ENCODE measurements at places on chromosomes 3 and 15. TPM values are rescaled to one million over a fixed set of nuclear protein-coding genes. Genes with fewer than 3 reads are reported as not detected.

Gene LTK
- polyA plus RNA-seq, result 0.31 TPM

Gene FAM174B
- 7.3 TPM for polyA plus RNA-seq

Gene COL6A5
- 0.15 TPM for polyA plus RNA-seq

Gene PATL2
- 0.84 TPM for polyA plus RNA-seq

Gene RBPMS2
- 5.2 TPM for polyA plus RNA-seq

Gene ST3GAL6
- polyA plus RNA-seq, result 4.6 TPM

Gene FAM227B
- polyA plus RNA-seq, result 2.0 TPM

Gene TRIM42
- not detected for polyA plus RNA-seq

Gene DPPA2
- polyA plus RNA-seq, result not detected

Gene HYAL1
- polyA plus RNA-seq, result 4.2 TPM

Gene HYAL3
- 3.4 TPM for polyA plus RNA-seq

Gene FOXB1
- polyA plus RNA-seq, result not detected

Gene NSUN3
- 3.2 TPM for polyA plus RNA-seq

Gene C3orf85
- not detected for polyA plus RNA-seq

Gene BCL2A1
- polyA plus RNA-seq, result 0.89 TPM

Gene GOLGA8G
- not detected for polyA plus RNA-seq

Gene SAMMSON
- polyA plus RNA-seq, result 0.47 TPM

Gene SCG5
- 0.35 TPM for polyA plus RNA-seq

Gene PDIA5
- polyA plus RNA-seq, result 3.1 TPM

Gene CERS3
- polyA plus RNA-seq, result 69.9 TPM

Gene ATP13A5
- polyA plus RNA-seq, result 0.26 TPM

Gene CHST13
- polyA plus RNA-seq, result 0.04 TPM
